Left ventricle myocardium inferior (tissue), 1 donor: ENCODE measurements at places on chromosomes 2 and 18.

DNA sequence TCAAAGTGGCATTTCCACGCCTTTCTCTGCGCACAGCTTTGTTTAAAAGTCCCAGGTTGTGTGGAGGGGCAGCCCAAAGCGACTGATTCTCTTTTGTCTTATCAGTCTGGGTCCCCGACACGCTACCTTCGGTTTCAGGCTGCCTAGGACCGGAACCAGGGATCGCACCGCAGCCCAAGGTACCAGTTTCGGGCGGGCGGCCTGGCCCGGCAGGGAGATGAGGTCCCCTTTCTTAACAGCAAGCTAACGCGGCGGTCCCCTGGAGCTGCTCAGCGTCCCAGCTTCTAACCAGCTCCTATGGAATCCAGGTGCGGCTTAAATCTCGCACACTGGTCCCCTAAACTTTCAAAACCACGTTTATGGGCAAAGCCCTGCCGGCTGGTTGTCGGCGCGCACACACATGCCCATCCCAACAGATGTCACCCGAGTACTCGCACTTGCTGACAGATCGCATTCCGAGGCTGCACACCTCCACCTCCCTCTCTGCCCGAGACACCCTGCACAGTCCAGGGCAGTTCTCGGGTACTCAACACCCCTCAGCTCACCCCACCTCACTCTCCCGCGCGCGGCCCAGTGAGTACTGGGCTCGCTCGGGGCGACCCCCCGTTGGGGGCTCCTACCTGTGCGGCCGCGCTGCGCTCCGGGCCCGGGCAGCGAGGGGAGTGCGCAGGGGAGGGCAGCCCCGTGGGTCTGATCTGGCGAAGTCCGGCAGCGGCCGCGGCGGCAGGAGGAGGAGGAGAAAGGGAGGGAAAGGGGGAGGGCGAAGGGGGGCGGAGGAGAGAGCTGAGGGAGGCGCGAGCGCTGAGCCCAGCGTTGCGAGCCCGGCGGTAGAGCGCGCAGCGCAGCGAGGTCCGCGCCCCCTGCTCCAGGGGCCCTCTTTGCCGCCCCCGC is at the start of gene EFEMP1:
EFEMP1 (minus strand) TSS at position 692 of the 891 bp plus-strand sequence. CDS start 1,342 bp downstream, outside the sequence.
- H3K27ac ChIP-seq, result peak within 1 kb of the TSS; percentile 50
- H3K27me3 ChIP-seq, result peaks cover 59% of the 10 kb centered on the region
- H3K4me1 ChIP-seq, result peaks cover 22% of the 10 kb centered on the region
- H3K4me3 ChIP-seq, result peak within 1 kb of the TSS; percentile 76

DNA sequence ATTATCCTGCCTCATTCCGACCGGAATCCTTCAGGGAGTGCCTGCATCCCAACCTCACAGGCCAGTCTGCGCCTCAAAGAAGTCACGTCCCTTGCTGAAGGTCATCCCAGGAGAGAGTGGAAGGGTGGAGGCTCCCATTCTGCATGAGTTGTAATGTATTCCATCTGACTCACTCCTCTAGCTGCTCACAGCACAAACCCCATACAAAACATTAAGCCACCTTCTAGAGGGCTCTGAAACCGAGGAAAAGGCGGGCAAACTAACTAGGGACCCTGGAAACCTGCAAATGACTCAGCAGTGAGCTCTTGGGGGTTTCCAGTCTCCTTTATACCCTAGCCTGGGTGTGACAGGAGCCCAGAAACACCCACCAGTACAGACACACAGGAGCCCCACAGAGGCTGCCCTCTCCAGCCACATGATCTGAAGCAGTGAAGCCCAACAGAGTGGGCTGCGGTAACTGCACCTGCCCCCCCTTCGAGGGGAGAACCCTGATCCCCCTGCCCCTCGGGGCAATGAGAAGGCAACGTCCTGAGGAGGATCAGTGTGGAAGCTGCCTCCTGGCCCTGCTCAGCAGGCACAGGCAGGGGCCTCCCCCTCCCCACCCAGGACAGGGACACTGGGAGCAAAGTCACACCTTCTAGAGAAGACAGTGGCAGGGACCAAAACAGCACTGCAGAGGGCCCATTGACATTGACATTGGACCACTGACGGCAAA is 69.3 kb upstream of the SNTG2 start:
- DNase-seq, result no peak
- peaks cover 77% of the 10 kb centered on the region for H3K27me3 ChIP-seq
- H3K4me1 ChIP-seq, result no peaks in the 10 kb centered on the region
- no peak overlapping the region for H3K27ac ChIP-seq

DNA sequence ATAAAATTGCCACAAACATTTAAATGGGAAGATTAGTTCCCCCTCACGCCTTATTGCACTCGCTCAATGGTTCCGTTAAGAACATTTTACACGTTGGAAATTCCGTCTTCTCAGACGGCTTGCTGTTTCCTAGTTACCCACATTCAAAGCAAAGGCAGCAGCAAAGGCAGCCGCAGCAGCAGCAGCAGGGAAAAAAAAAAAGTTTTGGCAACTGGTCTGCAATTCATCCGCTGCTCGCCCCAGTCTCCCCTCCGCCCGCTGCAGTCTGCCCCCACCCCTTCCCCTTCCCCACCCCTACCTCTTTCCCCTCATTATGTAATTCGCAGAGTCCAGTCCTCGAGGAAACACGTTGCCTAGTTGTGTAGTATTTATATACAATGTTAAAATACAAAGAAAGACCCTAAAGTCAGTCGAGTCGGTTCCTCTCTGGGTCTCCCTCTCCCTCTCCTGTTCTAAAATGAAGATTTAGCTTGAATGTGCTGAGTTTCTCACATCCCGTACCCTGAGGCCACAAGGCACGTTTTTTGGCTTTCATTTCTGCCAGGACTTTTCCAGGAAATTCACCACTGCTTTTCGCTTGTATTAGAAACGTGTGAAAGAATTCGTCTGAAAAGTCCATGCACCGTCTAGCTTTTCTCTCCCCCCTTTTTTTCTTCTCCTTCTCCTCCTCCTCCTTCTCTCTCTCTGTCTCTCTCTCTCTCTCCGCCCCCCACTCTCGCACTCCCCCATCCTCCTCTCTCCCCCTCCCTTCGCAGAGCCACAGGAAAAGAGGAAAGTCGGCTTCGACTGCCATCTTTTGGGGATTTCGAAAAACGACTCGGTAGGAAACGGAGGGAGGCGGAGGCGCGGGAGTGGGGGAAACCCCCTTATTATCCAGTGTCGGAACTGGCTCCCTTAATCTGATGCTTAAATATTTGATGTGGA is 140.0 kb downstream of the MEIS1 start:
- peak; percentile 26 for DNase-seq
- H3K27ac ChIP-seq, result peak overlapping the region; percentile 57
- peak overlapping the region; percentile 66 for H3K4me3 ChIP-seq
- peaks cover 45% of the 10 kb centered on the region for H3K4me1 ChIP-seq
- peaks cover 13% of the 10 kb centered on the region for H3K36me3 ChIP-seq

GRCh38 chr2:112229348-112229747 is 25.5 kb downstream of the ZC3H8 start:
- no peaks in the 10 kb centered on the region for H3K27me3 ChIP-seq
- H3K4me3 ChIP-seq, result no peak overlapping the region
- no peaks in the 10 kb centered on the region for H3K4me1 ChIP-seq
- no peak for DNase-seq

GRCh38 chr18:56747032-56747658 is 96.0 kb downstream of the WDR7 start:
- H3K36me3 ChIP-seq, result peaks cover 6% of the 10 kb centered on the region
- no peak overlapping the region for H3K4me3 ChIP-seq
- H3K4me1 ChIP-seq, result peaks cover 31% of the 10 kb centered on the region
- DNase-seq, result no peak
- no peaks in the 10 kb centered on the region for H3K27me3 ChIP-seq
